ENCODE measurements at places on chromosomes 5 and 9.

- DNase-seq: no peak
Measured at GRCh38 chr5:79961716-79962574, 29.1 kb downstream of the MTX3 start.

DNA sequence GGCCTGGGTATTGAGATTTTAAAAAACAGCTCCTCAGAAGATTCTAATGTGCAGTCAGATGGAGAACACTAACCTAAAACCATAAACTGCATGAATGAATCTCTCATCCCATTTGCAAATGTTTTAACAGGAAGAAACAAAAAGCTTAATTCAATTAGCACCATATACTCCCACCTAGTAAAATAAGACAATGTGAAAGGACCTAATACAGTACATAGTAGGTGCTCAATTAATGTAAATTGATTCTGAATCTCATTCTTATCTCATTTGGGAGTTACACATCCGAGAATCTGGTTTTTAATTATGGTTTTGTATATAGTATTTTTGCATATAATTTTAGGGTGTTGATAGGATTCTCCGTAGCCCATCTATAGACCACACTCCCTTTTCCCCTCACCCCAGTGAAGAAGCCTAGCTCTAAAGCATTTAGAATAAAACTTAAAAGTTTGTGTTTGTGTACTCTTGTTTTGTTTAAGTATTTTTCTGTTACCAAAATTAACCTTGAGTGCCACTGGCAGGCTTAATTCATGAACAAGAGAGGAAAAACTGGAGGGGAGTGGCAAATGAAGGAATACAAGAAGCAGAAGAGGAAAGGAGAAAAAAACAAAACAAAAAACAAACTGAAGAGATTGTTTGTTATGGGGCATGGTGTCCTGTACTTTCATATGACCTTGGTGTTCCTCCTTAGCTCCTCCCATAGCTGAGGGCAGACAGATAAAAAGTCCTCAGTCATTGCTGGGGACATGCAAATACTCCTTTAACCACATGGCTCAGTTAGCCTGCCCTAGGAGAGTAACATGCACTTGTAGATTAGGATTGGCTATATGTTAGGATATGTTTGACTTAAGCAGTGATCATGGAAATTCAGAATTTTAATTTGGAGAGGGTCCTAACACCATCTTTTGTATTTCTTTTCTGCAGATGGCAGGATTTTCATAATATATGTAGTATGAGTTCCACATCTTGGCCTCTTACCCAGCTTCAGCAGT lies 1.2 kb downstream of the RNF14 start:
- no peak for DNase-seq

DNA sequence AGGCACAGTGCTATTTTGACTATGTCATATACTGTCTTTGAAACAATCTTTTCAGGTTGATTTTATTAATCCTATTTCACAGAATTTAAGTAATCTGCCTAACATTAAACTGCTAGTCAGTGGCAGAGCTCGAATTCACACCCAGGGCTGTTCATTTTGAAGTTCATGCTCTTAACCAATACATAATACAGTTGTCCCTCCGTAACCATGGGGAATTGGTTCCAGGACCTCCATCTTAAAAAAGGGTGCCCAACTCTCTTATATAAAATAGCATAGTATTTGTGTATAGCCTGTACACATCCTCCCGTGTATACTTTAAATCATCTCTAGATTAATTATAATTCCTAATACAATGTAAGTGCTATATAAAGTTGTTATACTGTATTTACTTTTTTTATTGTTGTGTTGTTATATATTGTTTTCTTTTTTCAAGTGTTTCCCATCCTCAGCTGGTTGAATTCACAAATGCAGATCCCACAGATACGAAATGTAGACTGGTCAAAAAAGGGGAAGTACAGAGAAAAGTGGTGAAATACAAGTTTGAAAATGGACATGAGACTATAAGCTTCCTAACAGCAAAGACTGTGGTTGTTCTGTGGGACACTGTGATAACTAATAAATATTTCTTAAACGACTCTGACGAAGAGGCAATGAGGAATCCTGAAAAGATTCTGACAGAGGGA lies 18.3 kb downstream of the RFX3 start:
- no peak for DNase-seq

- DNase-seq: no peak
Measured at GRCh38 chr9:79809316-79809876, 237.6 kb downstream of the TLE4 start.

- DNase-seq: no peak
Measured at GRCh38 chr5:174106997-174107655, 61.6 kb downstream of the NSG2 start.

DNA sequence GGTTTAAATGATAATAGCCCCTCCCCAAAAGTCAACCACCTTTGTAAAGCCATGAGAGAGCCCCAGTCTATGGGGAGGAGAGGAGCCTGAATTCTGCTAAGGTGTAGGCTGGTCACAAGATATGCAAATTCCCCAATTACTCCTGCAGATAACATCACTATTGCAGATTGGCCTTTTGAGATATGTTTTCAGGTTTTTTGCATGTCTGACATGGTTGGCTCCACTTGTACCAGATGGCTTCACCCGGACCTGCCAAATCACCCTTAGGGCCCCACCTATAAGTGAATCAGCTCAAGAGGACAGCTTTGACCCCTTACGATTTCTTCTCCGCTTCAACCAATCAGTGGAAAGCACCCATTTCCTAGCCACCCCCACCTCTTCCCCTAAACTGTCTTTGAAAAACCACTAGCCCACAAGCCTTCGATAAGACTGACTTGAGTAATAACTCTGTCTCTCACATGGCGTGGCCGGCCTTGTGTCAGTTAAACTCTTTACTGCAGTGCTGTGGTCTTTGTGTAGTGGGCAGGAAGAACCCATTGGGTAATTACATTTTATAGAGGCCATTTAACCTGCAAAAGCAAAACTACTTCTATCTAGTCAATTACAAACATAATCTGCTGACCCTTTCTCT lies 69.7 kb downstream of the PRLR start:
- DNase-seq: no peak

- DNase-seq: peak; percentile 64
Measured at GRCh38 chr5:124649491-124650146, 96.8 kb downstream of the ZNF608 start.

DNA sequence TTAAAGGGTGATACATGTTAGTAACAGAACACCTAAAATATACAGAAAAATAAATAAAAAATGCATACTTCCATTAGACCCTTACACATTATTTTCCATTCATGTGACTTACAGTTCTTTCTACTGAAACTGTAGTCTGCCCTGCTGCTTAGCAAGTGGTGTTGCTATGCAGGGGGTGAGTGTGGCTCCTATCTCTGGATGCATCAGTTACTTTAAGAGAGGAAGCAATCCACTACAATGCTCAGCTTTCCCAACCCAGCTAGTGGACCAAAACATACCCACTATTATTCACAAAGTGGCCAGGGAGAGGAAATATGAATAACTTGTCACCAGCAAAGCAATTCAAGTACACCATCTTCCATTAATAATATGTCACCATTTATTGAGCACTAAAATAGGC lies 121.8 kb downstream of the DOCK2 start:
- no peak for DNase-seq

DNA sequence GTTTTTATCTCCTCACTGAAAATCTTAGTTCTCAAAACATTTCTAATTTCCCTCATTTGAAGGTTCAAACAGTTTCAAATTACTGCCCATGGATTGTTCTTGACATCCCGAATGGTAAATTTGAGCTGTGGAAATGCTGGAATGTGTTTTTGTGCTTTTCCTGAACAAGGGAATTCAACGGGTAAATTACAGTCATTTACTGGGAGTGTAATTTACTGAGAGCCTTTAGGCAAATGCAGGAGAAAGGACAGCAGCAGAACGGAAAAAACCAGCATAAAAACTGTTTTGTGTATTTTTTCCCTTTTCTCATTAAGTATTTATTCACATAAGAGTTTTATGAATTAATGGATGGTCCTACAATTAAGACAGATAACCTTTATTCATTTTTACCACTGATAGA lies 139.2 kb downstream of the PBX3 start:
- DNase-seq: no peak

DNA sequence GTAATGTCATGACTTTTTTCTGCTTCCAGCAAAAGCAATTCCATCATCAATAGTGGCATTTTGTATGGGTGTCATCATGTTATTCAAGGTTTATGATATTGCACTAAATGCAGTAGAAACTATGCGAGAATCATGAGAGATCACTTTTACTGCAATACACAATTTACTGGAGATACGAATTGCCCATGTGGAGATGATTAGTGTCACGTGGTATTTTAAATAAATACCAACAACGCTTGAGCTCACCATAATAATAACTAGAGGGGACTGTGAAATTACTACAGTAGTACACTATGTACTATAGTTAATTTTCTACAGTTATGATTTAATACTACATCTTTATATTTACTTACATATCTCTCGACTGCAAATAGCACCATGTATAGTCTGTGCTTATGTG lies 49.7 kb downstream of the FAM174A start:
- no peak for DNase-seq

GRCh38 chr9:84054341-84055010 lies 73.9 kb downstream of the RMI1 start:
- DNase-seq: no peak

GRCh38 chr9:9100070-9100469 lies 1300.5 kb upstream of the DMAC1 start:
- DNase-seq: no peak

DNA sequence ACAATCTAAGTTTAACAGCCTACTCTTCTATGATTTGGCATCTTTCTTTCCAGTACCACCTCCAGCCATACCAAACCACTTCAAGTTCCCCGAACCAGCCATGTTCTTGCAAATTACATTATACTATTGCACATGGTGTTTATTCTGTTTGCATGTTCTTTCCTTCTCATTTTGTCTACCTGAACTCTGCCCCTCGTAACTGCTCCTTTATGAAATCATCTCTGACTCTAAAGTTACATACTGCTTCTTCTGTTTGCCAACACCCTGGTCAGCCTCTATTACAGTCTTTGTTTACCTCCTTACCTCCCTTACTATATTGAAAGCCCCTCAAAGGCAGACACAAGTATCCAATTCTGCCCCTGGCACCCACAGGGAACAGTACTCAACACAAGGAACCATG lies 6.0 kb downstream of the PPP6C start:
- DNase-seq: no peak

GRCh38 chr9:137975936-137976565 lies 98.5 kb downstream of the CACNA1B start:
- no peak for DNase-seq

GRCh38 chr5:126982926-126983873 lies 47.2 kb downstream of the MARCHF3 start:
- no peak for DNase-seq

- DNase-seq: no peak
Measured at GRCh38 chr5:14009575-14009974, 65.1 kb upstream of the DNAH5 start.

GRCh38 chr5:172901012-172901780 lies 58.0 kb upstream of the RPL26L1 start:
- DNase-seq: no peak

GRCh38 chr5:157283434-157283833 lies 17.5 kb downstream of the CYFIP2 start:
- no peak for DNase-seq

- no peak for DNase-seq
Measured at GRCh38 chr5:153824909-153825308, 213.8 kb downstream of the FAM114A2 start.

- no peak for DNase-seq
Measured at GRCh38 chr9:94921092-94921471, 194.6 kb downstream of the AOPEP start.

DNA sequence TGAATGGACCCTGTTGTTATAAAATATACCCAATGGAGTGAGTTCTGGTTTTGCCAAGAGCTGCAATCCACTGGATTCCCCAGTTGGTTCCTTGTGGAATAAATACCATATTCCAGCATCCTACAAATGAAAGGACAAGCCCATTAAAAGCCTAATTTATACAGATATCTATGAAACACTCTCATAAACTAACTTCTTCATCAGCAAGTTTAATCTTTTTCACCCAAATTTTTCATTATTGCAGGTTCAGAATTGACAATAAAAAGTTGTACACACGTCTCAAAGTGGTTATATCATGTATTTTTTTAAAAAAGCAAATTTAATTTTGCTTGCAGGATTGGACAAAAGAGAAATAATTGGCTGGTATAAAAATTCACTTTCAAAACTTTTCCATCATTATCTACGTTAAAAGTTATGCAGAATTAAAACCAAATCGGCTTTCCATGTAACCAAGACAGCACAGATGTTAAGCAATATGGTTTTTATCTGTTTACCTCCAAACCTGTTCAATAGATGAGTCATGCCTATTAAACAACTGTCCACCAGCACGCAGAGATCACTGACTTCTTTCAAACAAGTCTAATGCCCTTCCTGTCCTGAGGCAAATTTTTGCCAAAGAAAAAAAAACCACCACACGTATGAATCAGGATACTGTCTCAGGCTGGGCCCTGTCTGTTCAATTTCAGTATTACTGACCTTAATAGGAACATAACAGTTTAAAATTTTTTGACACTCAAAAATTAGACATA lies 42.5 kb downstream of the CEMIP2 start:
- no peak for DNase-seq

DNA sequence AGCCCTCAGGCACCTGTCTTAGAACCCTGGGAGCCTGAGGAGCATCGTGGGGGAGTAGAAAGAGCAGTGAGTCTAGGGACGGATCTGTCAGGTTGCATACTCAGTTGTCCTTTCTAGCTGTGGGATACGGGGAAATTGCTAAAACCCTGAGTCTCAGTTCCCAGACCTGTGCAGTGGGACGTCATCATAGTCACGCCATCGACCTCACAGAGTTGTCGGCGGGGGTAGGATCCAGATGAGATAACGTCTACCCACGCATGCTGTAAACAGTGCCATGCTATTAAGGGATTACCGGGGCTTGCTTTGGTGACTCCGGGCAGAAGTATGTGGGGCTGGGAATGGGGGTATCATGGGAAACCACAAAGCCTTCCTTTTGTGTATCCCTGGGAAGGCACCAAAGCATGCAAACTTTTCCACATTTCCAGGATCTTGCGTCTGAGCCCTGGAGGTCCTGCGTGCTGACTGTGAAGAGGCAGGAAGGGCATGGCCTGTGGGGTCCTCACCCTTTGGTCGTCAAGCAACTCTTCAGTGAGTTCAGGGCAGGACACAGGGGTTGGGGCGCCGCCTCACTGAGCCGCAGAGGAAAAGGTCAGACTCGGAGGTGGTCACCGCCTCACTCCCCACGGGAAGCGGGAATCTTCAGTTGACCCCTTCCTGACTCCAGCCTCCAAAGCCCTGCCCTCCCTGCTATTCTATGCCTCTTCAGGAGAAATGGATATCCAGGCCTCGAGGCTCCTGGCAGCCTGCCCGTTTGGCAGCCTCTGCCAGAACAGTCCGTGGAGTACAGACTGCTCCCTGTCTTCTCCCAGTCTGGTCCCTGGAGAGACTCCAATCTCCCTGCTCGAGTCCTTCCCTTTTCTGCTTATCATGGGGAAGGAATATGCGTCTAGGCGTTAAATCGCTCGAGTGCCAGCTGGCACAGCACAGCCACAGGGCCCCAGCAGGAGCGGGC lies 186.8 kb upstream of the KLF9 start:
- DNase-seq: no peak

DNA sequence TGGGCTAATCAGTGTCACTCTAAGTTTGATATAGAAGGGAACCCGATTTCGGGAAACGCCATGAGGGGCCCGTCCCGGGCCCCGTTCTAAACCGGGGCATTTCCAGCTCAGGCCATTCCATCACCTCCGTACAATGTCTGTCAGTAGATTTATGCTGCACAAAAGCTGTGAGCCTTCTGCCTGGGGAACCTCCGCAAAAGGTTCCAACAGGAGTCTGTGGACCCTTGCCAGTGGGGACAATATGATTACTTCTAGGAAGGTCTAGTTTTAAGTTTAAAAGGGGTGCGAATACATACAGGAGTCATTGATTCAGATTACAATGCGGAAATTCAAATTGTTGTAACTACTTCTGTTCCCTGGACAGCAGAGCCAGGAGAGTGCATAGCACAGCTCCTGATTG lies 57.6 kb downstream of the RAPGEF1 start:
- no peak for DNase-seq
